GM23338 (cell line): ENCODE measurements at places on chromosomes 16 and 17.

GRCh38 chr16:4212211-4212933 lies 29.5 kb downstream of the SRL start:
- no peak overlapping the region for H3K4me3 ChIP-seq
- no peaks in the 10 kb centered on the region for H3K36me3 ChIP-seq
- no peak overlapping the region for H3K27ac ChIP-seq
- DNase-seq, result no peak
- peaks cover 5% of the 10 kb centered on the region for H3K4me1 ChIP-seq

- H3K36me3 ChIP-seq, result no peaks in the 10 kb centered on the region
- H3K27me3 ChIP-seq, result peaks cover 34% of the 10 kb centered on the region
- DNase-seq, result no peak
- H3K4me1 ChIP-seq, result peaks cover 17% of the 10 kb centered on the region
- H3K27ac ChIP-seq, result no peak overlapping the region
Observed at GRCh38 chr16:85465328-85466303, 147.5 kb upstream of the GSE1 start.

GRCh38 chr17:65092262-65092661 lies 35.7 kb upstream of the GNA13 start:
- H3K27me3 ChIP-seq, result no peaks in the 10 kb centered on the region
- no peaks in the 10 kb centered on the region for H3K36me3 ChIP-seq
- H3K4me3 ChIP-seq, result no peak overlapping the region
- DNase-seq, result no peak
- H3K4me1 ChIP-seq, result no peaks in the 10 kb centered on the region
- H3K27ac ChIP-seq, result no peak overlapping the region

GRCh38 chr17:33871720-33872540 lies 383.2 kb upstream of the CCL2 start:
- no peak overlapping the region for H3K27ac ChIP-seq
- H3K27me3 ChIP-seq, result no peaks in the 10 kb centered on the region
- H3K4me3 ChIP-seq, result no peak overlapping the region
- DNase-seq, result no peak

GRCh38 chr17:13635951-13636350 lies 34.2 kb upstream of the HS3ST3A1 start:
- DNase-seq, result no peak
- H3K4me3 ChIP-seq, result no peak overlapping the region
- no peaks in the 10 kb centered on the region for H3K27me3 ChIP-seq
- no peaks in the 10 kb centered on the region for H3K36me3 ChIP-seq

DNA sequence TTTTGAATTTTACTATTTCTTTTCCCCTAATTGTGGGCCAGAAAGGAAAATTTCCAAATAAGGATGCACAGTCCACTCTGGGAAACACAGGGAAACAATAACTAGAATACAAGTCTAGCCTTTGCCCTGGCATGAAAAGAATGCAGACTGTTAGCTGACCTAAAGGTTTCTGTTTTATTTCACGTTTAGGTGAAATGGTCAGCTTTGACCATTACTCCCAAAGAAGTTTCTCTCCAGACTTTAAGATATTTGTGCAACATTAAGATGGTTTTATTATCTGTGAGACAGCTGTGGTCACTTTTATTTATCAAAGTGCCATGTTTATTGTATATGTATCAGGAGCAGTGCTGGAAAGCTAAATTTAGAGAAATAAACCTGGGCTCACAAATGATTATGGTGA lies 163.9 kb downstream of the SPECC1 start:
- peak overlapping the region; percentile 63; the same call in 1 of the 2 replicates for H3K27ac ChIP-seq
- H3K27me3 ChIP-seq, result no peaks in the 10 kb centered on the region
- no peaks in the 10 kb centered on the region for H3K36me3 ChIP-seq

GRCh38 chr16:48602356-48603014 lies 7.5 kb downstream of the N4BP1 start:
- H3K27me3 ChIP-seq, result no peaks in the 10 kb centered on the region
- DNase-seq, result no peak
- peaks cover 58% of the 10 kb centered on the region for H3K4me1 ChIP-seq
- no peak overlapping the region for H3K4me3 ChIP-seq
- H3K36me3 ChIP-seq, result no peaks in the 10 kb centered on the region
